ENCODE measurements at places on chromosomes 3 and 15.
A peak's percentile ranks its signal among the peaks of the same experiment; 100 is the strongest.

DNA sequence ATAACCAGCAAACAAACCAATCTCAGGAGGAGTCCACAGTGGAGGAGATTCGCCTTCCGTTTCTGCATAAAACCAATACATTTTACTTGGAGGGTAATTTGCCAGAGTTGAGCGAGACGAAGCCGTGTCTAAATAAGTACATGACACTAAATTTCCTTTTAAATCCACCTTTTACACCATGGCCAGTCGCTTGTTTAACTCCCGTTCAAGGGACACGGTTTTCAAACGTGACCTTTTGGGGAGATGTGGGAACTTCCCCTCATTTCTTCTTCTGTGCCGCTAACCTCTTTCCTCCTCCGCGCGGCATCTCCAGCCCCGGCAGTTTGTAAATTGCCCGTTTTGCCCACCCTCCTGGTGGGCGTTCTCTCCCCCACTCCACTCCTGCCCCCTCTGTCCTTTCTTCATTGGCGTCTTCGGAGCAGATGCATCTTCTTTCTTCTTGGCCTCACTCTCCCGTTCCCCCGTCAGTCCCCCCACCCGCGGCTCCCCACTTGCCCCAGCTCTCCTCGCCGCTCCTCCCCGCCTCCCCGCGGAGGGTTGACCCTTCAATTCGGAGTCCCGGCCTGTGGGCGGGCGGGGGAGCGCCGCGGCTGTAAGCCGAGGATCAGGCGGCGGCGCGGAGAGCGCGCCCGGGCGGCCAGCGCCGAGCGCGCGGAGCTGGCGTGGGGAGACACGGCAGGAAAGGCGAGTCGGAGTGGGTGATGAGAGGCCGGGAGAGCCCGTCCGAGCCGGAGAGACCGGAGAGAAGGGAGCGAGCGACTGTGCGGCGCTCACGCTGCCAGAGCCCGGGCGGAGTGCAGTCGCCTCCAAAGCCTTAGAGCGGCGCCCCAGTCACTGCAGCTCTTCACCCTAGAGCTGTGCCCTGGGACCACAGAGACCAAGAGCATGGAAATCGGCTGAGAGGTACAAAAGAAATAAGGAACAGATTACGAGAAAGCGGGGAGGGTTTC lies at the start of gene NLGN1:
NLGN1 (plus strand) TSS at position 584 of the 950 bp plus-strand sequence.
- peak; percentile 66 for DNase-seq

DNA sequence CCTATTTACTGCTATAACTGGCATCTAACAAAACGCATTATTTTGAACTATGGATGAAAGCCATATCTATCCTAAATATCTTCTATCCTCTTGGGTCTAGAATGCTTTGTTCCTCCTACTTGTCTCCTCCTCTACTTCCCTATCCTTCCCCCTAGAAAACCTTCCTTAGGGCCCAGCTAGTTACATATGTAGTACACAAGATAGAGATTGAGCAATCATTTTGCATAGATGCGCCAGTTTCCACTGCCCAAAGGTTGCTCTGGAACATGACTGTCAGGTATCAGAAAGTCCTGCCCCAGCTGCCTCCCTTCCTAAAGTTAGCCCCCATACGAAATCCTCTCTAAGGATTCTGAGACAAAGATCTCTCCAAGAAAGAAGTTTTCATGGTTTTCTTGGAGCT lies 55.1 kb downstream of the GPR160 start:
- DNase-seq = no peak

DNA sequence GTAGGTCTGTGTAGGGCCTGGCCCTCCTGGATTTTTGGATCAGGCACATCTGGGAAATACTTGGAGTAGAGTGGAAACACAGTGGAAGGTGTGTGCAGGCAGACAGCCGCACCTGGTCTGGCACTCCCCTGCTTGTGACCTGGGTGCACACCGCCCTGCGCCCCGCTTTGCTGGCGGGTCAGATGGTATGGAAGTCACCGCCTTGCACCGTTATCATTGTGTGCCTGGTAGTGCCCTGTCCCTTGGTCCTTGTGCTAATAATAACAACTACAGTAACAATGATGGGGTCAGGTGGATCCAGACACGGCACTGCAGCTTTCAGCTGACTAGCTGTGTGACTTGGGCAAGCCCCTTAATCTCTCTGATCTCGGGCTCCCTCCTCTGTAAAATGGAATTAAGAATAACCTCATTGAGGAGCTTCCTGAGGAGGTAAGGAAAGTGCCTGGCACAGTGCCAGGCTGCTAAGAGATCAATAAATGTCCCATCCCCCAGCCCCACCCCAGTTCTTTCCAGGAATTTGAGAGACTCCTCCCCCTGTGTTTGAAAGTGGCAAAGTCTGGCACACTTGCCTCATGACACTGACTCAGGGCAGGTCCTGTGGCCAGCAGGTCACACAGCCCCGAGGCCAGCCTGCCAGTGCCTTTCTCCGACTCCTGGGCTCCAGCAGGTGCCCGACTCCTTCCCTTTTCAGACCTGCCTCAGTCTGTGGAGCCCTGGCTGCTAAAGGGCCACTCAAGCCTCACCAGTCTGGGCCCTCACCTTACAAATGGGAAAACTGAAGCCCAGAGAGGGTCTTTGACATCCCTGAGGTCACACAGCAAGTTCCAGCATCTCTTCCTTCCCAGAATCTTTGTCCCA lies 9.8 kb downstream of the ISG20 start:
- no peak for DNase-seq

DNA sequence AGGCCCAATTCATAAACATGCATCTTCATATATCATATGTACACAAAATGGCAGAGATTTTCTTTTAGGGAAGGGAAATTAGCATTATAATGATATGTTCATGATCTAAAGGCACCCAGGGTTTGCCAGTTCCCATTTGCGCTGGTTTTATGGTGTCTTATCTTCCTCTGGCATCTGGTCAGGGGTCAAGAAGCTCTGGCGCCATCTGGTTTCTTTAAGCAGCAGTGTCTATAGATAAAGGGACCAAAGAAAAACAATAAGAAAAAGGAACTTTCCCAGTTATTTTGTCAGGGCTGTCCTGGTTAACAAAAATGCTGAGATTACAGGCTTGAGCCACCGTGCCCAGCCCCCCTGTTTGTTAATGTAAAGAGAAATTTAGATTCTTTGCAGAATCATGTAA lies 3.3 kb upstream of the DCP1A start:
- no peak for DNase-seq

GRCh38 chr3:169760479-169760878 lies 4.4 kb downstream of the TERC start:
- no peak for DNase-seq

DNA sequence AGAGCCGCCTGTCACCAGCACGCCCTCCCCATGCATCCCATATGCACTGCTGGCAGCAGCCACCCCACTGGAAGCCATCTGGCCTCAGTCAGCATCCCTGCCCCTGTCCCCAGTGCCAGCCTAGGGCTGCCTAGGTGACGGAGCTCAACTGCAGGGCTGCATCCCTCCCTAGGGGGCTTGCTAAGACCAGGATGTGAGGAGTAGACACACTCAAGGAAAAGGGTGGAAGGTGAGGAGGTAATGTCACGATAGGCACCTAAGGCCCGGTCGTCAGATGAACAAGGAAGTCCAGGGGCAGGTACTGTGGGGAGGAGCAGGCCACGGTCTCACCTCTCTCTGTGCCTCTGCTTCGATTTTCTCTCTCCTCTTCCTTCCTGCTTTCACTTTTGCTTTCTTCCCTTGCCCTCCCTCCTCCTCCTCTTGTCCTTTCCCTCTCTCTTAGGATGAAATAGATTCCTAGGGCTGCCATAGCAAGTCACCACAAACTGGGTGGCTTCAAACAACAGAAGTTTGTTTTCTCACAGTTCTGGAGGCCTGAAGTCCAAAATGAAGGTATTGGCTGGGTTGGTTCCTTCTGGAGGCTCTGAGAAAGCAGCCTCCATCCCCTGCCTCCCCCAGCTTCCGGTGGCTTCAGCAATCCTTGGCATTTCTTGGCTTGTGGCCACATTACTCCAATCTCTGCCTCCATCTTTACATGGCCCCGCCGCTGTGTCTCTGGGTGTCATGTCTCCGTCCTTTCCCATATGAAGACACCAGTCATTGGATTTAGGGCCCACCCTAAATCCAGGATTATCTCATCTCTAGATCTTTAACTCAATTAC lies 298.3 kb downstream of the SHQ1 start:
- DNase-seq = no peak

GRCh38 chr3:58497097-58497496 lies 5.2 kb downstream of the KCTD6 start:
- peak; percentile 3 for DNase-seq

- no peak for DNase-seq
These were observed 85.2 kb upstream of the TGFBR2 start for GRCh38 chr3:30521156-30521715.

GRCh38 chr3:64358853-64359252 lies 133.6 kb upstream of the PRICKLE2 start:
- DNase-seq = no peak

DNA sequence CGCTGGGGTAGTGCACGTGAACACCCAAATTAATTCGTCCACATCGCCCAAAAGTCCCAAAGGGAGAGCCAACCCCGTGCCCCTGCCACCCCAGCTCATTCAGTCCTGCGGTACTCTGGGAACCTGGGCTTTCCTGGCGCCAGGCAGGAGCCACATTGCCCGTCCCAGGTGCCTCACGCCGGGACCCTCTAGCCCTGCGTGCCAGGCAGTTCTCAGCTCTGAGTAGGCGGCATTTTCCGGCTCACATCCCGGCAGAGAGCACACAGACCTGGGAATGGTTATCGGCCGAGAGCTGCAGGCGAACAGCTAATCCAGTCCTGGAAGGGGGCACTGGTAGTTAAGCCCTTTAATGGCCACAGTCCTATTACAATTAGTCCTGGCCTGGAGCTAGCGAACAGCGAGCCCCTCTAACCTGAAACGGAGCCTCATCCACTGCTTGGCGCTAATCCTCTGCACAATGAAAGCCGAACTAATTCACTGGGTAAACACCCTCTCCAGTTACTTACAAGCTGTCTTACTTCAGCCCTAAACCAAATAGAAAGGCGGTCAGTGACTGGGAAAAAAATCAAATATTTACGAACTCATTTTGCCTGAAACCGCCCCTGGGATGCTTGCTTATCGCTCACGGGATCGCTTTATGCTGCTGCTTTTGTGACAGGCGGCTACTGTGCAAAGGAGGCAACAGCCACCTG lies 254.6 kb upstream of the SOX14 start:
- no peak for DNase-seq

DNA sequence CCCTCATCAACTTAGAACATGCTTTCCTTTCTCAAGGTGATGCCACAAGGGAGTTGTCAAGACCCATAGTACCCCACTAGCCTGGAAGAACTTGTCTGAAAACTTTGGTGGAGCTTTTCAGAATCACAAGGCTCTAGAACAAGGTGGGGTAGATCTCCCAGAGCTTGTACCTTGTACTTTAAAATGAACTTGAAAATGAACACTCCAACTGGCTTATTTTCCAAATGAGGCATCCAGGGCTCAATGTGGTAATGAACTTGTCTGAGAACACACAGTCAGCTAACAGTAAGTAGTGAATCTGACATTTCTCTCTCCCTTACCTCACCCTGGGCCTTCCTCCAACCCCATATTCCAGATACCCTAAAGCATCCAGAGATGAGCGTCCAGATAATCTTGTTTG lies 81.8 kb upstream of the THBS1 start:
- no peak for DNase-seq

GRCh38 chr3:72287956-72288355 lies 503.0 kb upstream of the PROK2 start:
- DNase-seq = no peak

DNA sequence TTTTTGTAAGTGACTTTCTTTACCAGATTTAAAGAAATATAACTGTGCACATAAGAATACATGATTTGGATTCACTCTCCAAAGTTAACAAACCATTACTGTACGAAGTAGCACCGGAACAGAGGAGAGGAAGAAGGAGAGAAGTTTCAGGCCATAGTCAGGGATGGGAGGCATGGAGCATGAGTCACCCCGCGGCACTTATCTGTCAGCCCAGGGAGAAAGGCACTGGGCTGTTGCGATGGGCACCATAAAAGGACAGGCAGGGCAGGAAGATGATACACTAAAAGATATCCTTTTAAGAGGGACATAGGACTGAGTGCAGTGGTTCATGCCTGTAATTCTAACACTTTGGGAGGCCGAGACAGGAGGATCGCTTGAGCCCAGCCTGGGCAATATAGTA lies 37.0 kb downstream of the TTC23 start:
- DNase-seq = peak; percentile 79

GRCh38 chr3:141469720-141470119 lies 17.1 kb upstream of the RASA2 start:
- DNase-seq = no peak

DNA sequence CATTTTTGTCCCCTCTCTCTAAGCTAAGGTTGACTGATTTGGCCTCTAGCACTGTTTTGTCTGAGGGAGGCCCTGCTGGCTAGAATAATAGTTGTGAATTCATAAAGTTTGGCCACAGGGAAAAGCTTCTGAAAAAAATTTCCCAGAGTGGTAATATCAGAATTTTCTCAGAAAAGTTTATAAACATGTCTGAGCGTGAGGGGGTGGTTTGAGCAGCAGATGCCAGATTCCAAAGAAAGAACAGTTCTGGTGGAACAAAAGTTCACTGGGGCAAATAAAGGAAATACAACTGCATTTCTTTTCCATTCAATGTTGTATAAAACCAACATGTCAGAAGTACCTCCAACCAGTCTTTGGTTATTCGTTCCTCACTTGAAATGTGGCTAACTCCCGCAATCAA lies 61.2 kb downstream of the CLDN1 start:
- DNase-seq = no peak

- no peak for DNase-seq
These were observed 14.4 kb upstream of the CMSS1 start for GRCh38 chr3:99803297-99803696.

GRCh38 chr3:193826159-193826795 lies 233.3 kb downstream of the OPA1 start:
- peak; percentile 57 for DNase-seq

DNA sequence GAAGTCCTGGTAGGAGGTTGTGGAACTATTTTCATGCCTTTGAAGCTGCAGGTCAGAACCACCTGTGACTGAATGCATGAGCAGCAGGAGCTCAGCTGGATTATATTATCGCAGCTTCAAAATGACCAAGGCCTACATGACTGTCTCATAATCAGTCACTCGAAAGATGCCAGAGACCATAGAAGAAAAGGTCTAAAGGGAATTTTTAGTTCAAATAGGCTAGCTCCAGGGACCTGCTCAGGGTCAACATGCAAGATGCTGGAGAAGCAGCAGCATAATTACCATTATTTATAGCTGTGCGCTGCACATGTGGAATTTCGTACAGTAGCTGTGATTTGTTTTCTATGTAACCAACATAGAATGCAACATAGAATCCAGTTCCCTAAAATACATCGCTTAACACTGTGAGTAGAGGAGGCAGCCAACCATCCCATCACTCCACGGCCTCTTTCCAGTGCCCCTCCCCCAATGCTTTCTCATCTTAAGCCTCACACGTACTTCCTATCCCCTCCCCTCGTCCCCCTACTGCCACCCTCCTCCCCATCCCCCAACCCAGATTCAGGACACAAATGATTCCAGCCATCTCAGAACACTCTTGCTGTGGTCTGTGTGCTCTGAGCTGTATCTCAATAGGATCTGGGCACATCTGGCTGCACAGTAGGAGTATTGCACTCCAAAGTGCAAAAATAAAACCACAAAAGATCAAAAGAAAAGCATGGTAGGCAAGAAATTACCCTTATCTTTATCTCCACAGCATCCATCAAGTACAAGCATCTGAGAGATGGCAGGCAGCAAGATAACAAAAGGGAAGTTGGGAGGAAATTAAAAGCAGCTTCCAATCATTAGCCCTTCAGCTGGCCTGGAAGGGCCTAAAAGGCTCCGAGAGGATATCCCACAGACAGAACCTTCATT lies 352.8 kb upstream of the SEMA6D start:
- no peak for DNase-seq

- no peak for DNase-seq
These were observed 19.0 kb downstream of the FAM3D start for GRCh38 chr3:58647381-58648141.

Data from kidney glomerular epithelial cell (primary cell).